ENCODE measurements at places on chromosomes 1 and 21.
A peak's percentile ranks its signal among the peaks of the same experiment; 100 is the strongest.

GRCh38 chr1:42963378-42964043 is 4.8 kb upstream of the SLC2A1 start:
- DNase-seq, result peak; percentile 86

- DNase-seq, result peak; percentile 25
Observed at GRCh38 chr1:31421371-31422040, 8.5 kb downstream of the SERINC2 start.

DNA sequence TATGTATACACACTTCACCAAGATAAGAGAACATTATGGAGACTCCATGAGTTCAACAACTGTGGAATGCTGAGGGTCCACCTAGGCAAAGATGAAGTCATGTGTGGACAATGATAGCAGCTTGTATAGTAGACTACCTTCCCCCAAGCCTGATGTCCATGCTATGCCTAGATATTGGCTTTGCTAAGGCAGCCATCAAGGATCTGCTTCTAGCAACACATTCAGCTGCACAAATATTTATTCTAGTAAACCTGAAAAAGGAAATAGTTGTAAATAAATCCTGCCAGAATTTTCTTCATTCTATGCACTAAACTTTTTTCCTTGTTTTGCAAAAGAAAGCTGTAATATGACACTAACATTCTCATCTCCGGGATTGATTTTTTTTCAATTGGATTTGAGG is 7.0 kb upstream of the LPAR3 start:
- no peak for DNase-seq

- DNase-seq, result peak; percentile 69
Observed at GRCh38 chr1:114286179-114286578, 132.5 kb upstream of the SYT6 start.

GRCh38 chr1:233516732-233517131 is 97.2 kb upstream of the KCNK1 start:
- no peak for DNase-seq

DNA sequence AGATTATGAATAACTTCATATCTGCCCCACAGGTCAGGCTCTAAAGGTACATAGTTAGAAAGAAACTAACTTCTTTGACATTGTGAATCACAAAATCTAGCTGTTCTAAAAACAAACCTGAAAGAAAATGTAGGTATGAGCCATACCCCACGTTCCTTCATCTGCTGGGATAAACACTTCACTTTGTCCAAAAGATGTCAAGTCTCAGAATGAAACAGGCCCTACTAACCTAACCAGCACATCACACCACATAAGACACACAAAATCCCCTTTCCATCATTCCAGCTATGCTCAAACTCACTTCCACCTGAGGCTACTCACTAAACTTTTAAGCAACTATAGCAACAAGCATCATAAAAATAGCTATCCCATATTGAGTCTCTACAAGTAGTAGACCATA is 65.2 kb upstream of the GJA5 start:
- DNase-seq, result no peak

Data from fibroblast of upper back skin (primary cell).